Lower leg skin (tissue), 4 donors: ENCODE measurements at places on chromosomes 12 and 14. TPM values are rescaled to one million over a fixed set of nuclear protein-coding genes. Genes with fewer than 3 reads are reported as not detected.

DNA sequence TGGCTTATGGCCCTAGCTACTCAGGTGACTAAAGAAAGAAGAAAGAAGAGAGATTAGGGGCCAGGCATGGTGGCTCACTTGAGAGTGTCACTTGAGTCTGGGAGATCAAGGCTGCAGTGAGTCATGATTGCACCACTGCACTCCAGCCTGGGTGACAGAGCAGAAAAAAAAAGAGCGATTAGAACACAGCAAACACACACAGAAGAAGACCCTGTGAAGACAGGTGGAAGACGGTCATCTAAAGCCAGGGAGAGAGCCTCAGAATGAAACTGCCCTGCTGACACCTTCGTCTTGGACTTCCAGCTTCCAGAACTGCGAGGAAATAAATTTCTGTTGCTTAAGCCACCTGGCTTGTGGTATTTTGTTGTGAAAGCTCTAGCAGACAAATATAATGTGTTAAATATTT is 17.5 kb upstream of the PPP1CC start:
- no peak for DNase-seq

- DNase-seq: no peak
Observed at GRCh38 chr14:92658684-92659083, 89.7 kb downstream of the LGMN start.

SERPINA1 gene
- total RNA-seq: 3.9 TPM

GRCh38 chr12:69161829-69162228 is 77.5 kb upstream of the CPSF6 start:
- no peak for DNase-seq

GRCh38 chr12:129332286-129332685 is 479.0 kb downstream of the GLT1D1 start:
- DNase-seq: no peak

- no peak for DNase-seq
Observed at GRCh38 chr12:88153959-88154358, 11.9 kb downstream of the TMTC3 start.

SLC25A47 gene
- total RNA-seq: not detected

DHRS2 gene
- not detected for total RNA-seq

DNA sequence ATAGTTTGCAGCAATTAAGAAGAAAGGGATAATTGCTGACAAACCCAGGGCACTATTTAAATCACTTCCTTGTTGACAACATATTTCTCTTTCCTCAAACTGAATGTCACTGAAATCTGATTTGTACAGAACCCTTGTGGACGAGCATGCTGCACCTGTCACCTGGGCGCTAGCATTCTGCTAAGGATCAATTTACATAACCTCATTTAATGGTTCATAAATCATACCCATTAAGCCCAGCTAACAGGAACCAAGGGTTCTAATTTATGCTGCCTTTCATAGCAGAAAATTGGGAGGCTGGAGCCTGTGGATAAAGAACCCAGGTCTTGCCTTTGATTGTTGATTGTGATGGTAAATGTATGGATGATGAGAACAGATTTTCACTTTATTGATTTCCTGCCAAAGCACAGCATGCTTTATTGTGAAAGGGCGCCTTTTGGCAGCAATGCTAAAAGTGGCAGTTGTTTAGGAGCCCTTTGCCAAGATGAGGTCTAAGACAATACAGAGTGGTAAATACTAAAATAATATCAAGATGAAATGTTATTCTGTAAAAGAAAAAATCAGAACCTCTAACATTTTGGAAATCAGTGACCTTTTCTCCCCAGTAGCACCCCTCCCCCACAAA is 95.4 kb downstream of the NKX2-1 start:
- no peak for DNase-seq

- DNase-seq: no peak
Observed at GRCh38 chr12:67589078-67589477, 59.5 kb upstream of the DYRK2 start.

DNA sequence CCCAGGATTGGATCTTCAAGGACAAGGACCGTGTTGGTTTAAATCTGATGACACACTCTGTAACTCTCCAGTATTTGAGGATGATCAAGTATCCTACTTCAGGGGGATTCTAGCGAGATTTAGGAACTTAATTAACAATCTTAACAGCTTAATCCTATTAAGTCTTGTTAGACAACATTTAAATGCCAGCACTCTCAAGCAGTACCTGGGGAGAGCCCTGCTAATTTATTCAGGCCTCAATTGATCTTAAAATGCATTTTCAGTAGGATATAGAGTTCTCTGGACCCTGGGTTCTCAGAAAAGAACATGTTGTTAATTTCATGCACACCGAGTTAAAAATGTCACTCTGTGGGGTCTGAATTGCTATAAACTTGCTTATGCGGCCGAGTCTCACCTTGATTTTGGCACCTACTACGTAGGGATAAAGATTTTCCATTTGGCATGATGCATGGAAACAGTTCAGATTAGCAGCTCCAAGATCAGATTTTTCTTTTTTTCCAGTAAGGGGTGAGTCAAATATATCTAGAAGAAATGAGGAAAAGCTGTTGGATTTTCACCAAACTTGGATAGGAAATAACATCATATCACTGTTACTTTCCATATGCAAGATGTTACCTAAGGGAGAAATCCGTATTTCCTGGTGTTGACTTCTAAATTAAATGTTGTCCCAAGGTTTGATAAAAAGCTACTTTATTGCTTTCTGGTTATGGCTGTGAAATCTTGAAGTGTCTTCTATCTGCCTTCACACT is 76.1 kb downstream of the SLC24A4 start:
- no peak for DNase-seq

AMN gene
- 21.5 TPM for total RNA-seq

HVCN1 gene
- 3.4 TPM for total RNA-seq

LRTM2 gene
- not detected for total RNA-seq

DNA sequence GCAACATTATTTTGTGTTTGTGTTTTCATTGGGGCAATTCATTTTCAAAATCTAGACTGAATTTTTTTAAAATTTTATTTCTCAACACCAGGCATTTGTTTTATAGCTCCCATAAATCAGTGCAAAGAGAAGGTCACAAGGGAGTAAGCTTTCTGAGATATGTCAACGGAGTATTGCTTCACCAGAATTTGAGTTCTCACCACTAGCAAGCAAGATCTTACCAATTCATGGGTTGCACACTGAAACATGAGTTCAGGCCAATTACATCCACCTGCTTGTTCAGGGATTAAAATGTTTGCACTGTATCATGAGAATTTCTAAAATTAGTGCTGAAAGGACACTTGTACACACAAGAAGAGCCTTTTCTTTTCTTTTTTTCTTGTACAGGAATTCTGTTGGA is 121.9 kb downstream of the CAND1 start:
- no peak for DNase-seq

KRT80 gene
- 281 TPM for total RNA-seq

DNA sequence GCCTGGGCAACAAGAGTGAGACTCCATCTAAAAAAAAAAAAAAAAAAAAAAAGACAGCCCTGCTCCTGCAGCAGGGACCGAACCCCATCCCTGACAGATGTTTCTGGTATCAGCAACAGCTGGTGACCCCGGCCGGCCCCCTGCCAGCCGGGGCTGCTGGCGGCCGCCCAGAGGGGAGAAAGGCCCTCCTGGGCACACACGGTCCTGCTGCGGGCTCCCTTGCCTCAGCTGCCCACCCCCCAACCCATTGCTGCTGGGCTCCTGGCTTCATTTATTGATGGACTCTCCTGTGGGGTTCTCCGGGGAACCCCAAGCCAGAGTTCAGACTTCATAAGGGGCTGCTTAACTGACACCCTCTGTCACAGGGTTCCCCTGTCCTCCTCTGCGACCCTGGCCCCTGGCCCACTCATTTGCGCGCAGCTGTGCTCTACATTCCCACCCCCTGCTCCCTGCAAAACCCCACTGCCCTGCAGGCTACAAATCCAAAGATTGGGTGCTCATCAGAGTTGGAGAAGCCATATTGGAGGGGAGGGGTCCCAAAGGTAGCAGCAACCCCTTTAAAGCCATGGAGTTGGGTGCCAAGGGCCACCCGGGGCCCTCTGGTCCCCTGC is 103.6 kb upstream of the RTL1 start:
- DNase-seq: peak; percentile 52

- DNase-seq: no peak
Observed at GRCh38 chr12:47088021-47088944, 8.5 kb upstream of the AMIGO2 start.

GRCh38 chr12:89919241-89919906 is 210.7 kb upstream of the ATP2B1 start:
- DNase-seq: no peak

TMEM121 gene
- 0.99 TPM for total RNA-seq

KDM2B gene
- 41.7 TPM for total RNA-seq

- DNase-seq: no peak
Observed at GRCh38 chr14:29856516-29856915, 71.1 kb downstream of the PRKD1 start.

PDE3A gene
- total RNA-seq: 1.5 TPM

PLBD1 gene
- 40.9 TPM for total RNA-seq
